HepG2 (cell line): ENCODE measurements at places on chromosomes 16 and 17. TPM values are rescaled to one million over a fixed set of nuclear protein-coding genes. Genes with fewer than 3 reads are reported as not detected.

The IFI35 gene
- 38.1 and 40.2 TPM in 2 replicates for total RNA-seq

DNA sequence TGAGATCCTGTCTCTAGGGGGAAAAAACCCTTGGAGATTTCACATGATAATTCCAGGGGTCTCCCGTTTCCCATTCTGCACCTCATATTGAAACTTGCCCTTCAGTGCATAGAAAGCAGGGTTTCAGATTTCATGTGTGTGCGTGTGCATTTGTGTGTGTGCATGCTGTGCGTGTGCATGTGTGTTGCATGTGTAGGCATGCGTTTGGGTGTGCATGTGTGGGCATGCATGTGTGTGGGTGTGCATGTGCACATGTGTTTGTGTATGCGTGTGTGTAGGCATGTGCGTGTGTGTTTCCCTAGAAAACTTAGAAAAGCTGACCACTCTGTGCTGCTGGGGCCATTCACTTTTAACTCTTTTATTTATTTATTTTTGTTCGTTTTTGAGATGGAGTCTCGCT lies 40.0 kb downstream of the IL21R start:
- no peak for DNase-seq

The CCR7 gene
- total RNA-seq, result 0.04 TPM in 1 of 2 replicates, not detected in the other

GRCh38 chr16:79169239-79169638 lies 431.3 kb downstream of the MAF start:
- DNase-seq, result no peak

The TMEM238L gene
- not detected in 2 replicates for total RNA-seq

- DNase-seq, result no peak
Measured at GRCh38 chr16:49474741-49475140, 101.1 kb downstream of the C16orf78 start.

GRCh38 chr17:81136366-81136765 lies 28.9 kb upstream of the PVALEF start:
- DNase-seq, result no peak

DNA sequence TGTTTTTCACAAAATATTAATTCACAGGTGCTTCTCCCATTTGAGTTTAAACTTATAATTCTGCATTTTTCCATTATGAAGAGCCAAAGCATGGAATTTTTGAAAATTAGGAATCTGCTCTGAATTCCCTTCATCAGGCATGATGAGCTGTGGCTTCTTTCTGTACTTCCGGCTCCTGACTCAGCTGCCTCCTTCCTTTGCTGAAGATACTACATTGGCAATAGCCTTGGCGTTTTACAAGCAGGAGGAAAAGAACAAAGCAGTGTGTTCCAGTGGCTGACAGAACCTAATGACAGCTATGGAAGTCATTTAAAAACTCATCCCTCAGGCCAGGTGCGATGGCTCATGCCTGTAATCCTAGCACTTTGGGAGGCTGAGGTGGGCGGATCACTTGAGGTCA lies 18.4 kb upstream of the USP36 start:
- no peak for DNase-seq
